Epithelial cell of prostate (primary cell): ENCODE measurements at places on chromosomes 16 and 17.

DNA sequence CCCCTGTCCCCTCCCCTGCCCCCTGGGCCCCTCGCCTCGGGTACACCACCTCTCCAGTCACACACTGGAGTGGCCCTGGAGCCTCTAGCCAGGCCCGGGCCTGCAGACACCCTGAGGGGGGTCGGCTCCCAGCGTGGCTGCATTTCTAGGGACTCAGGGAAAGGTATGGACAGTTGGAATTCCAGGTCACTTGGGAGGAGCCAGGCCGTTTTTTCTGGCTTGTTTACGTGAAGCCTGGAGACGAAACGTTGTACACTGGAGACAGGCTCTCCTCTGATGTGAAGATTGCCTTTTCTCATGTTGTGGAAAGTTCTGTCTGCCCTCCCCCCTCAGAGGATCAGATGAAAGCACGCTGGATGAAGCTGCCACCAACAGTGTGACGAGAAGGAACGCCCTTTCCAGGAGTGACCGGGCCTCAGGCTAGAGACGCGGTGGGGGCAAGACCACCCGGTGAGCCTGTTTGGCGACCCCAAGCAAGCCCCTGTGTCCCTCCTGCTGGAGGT is 4.0 kb upstream of the PPP1R27 start:
- no peak for DNase-seq

DNA sequence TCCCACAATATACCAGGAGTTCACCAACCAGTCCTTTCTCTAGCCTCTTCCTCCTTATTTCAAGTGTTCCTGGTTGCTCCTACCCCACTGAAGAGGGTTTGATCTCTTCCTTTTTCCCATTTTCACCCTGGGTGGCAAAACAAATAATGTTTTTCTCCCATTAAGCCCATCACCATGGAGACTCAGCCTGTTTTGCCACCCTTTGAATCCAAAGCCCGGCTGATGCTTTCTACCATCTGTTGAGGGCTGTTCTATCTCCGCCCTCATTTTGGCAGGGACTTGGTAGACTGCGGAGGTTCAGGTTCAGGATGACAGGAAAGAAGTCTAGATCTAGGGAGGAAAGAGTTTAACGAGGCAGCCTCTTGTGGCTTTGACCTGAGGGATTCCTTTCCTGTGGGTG is 2.6 kb downstream of the DNAH2 start:
- no peak for DNase-seq

DNA sequence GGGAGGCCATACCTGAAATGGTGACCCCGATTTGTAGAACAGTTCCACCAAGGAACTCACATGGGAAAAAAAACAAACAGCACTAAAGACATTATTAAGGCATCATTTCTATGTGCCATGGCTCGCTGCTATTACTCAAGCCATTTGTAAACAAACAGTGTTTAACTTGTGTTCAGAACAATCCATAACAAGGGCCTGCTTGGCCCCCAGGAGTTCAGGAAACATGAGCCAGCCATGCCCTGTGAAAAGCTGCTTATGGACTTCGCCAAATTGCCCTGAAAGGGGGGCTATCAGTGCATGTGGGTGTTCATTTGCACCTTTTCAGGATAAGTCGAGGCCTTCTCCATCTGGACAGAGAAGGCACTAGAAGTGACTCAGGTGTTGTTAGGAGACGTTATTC is 8.0 kb downstream of the POLR3K start:
- no peak for DNase-seq

DNA sequence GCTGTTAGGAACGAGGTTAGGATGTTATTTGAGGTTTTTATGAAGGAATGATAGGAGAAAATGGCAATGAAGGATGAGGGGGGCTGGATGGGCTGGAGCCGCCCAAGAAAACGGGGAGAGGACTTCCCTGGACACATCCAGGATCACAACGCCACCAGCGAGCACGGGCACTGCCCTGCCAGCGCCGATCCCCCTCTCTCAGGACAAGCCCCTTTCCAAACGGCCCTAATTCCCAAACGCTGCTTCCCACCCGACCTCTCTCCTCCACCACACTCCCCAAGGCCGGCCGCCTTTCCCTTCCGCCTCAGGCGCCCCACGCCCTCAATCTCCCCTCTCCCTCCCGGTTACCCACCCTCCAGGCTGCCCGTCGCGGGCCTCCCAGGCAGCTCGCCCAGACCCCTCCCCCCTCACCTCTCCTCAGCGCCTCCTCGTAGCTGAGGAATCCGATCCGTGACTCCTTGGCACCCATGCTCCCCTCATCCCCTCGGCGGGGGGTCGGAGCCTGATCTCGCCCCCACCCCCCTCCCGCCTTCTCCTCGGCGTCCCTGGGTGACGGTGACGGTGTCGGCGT is 377 bp downstream of the USP32 start:
- no peak for DNase-seq

GRCh38 chr16:81558444-81559175 is 114.0 kb downstream of the CMIP start:
- no peak for DNase-seq

- DNase-seq = no peak
These were observed 39.3 kb upstream of the SLC38A10 start for GRCh38 chr17:81334391-81334901.

- no peak for DNase-seq
These were observed 21.9 kb downstream of the ST3GAL2 start for GRCh38 chr16:70416748-70417616.

GRCh38 chr17:29076087-29076486 is 33.1 kb downstream of the PIPOX start:
- DNase-seq = no peak

DNA sequence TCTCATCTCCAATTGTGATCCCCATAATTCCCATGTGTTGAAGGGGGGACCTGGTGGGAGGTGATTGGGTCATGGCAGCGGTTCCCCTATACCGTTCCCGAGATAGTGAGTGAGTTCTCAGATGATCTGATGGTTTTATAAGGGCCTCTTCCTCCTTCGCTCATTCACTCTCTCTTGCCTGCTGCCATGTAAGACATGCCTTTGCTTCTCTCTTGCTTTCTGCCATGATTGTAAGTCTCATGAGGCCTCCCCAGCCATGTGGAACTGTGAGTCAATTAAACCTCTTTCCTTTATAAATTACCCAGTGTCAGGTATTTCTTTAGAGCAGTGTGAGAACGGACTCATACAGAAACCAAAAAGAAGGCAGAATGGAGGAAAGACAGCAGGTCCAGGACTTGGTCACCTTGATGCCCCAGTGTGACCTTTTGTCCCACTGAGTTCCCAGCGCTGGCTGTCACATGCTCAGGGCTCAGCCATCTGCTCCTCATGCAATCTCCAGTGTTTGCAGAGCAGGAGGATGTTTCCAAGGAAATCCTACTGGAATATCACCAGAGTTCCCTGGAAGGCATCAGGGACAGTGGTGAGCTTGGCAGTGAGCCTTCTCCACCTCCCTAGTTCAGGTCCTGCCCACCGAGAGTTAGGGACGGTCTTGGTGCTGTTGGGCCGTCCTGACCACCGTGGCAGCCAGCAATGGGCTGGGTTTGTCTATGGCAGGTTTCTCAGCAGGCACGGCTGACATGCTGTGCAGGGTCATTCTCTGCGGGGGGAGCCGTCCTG is 96.7 kb downstream of the SEC14L1 start:
- no peak for DNase-seq

DNA sequence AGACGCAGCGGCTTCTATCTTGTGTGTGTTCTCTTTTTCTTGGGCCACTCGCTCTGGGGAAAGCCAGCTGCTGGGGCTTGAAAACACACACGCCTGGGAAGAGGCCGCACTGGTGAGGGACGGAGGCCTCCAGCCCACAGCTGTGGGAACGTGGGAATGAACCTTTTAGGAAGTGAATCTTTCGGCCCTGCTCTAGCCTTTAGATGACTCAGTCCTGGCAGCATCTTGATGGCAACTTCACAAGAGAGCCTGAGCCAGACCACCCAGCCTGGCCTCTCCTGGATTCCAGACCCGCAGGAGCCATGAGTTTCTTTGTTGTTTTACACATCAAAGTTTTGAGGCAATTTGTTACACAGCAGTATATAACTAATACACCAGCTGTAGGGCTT is 2.2 kb upstream of the PDPK1 start:
- no peak for DNase-seq

DNA sequence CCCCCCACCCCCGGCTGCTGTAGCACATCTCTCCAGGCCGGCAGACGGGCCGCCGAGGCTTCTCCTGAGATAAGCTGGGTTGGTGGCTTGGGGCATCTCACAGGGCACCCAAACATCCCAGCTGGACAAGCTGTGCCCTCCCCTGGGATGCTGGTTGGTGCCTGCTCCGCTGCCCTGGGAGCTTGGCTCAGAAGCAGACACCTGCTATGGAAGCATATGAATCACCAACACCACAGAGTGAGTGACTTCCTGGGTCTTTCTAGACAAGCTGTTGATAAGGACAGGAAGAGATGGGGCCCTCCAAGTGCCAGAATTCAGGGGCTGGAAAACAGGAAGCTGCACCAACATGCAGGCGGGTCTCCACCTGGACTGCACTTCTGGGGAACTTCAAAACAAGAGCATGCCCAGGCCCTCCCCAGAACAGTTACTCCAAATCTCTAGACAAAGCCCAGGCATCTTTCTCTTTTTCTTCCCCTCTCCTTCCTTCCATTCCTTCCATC is 13.7 kb downstream of the C16orf95 start:
- DNase-seq = no peak

DNA sequence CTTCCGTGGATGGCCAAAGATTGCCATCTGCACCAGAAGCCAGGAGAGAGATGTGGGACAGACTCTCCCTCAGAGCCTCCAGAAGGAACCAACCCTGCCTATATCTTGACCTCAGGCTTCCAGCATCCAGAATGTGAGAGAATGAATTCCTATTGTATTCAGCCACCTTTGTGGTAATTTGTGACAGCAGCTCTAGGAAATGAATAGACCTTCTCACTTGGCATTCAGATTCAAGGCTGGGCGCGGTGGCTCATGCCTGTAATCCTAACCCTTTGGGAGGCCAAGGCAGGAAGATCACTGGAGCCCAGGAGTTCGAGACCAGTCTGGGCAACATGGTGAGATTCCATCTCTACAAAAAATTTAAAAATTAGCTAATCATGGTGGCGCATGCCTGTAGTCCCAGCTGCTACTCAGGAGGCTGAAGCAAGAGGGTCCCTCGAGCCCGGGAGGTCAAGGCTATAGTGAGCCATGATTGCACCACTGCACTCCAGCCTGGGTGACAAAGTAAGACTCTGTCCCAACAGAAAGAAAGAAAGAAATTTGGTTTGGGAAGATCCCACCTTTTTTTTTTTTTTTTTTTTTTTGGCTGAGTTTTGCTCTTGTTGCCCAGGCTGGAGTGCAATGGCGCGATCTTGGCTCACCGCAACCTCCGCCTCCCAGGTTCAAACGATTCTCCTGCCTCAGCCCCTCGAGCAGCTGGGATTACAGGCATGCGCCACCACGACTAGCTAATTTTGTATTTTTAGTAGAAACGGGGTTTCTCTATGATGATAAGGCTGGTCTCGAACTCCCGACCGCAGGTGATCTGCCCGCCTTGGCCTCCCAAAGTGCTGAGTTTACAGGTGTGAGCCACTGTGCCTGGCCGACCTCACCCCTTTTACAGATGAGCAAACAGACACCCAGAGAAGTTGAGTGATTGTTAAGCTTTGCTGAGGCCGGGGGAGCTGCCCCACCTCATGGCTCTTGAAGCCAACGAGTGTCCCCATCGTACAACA is 4.3 kb upstream of the CPSF4L start:
- no peak for DNase-seq

DNA sequence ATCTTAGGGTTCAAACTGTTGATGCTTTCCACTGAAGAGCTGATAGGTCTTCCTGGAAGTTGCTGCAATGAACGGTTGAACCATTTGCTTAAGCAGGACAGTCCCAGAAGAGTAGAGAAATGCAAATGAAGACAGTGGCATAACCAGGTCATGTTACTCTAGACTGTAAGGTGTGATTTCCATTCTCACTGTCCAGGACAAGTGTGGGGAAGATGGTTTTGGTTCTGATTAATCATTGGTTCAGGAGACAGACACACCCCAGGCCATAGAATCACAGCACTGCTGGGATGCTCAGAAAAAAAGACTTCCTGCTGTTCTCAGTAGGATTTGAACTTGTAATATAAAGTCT is 34.8 kb upstream of the XYLT2 start:
- DNase-seq = no peak

DNA sequence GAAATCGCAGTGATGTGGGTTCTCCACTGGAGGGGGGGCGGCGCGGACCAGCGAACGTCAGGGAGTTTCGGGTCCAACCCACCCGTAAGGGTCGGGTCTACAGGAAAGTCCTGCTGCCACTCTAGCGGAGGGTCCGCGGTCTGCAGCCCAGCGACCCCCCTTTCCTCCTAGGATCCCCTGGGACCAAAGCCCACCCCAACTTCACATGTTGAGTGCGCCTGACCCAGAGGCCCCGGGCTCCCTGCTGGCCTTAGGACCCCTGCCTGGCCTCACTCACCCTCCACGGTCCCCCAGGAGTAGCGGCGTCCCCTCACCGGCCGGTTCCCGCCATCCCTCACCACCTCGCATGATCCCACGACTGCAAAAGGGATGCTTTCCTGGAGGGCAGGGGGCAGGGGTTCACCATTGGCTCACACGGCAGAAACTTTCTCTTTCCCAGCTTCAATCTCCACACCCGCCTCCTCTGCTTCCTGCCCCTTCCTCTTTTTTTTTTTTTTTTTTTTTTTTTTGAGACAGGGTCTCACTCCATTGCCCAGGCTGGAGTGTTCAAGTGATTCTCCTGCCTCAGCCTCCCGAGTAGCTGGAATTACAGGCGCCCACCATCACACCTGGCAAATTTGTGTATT is 3.1 kb downstream of the SEPTIN1 start:
- DNase-seq = no peak

- DNase-seq = no peak
These were observed 173.3 kb upstream of the CACNG5 start for GRCh38 chr17:66661411-66662256.

DNA sequence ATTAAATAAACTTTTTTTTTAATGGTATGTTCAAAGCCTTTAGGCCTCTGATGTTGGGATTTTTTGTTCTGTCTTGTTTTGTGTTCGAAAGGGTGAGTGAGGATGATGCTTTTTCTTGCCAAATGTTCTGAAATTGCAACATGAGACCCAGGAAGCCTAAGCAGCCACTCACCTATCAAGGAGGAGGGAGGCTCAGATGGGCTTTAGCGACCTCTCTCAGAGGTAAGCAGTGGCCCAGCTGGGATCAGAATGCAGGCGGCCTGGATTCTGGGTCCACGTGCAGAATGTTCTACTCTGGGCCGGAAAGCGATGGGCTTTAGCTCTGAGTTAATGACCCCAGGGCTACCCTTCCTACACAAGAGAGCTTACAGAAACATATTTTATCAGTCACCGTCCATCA is 386.6 kb downstream of the SOX9 start:
- DNase-seq = no peak

GRCh38 chr16:23389201-23389600 is 63.8 kb downstream of the COG7 start:
- no peak for DNase-seq
